ENCODE measurements at places on chromosomes 11 and 22.

- DNase-seq, result no peak
Measured at GRCh38 chr11:116078101-116078591, 573.9 kb upstream of the CADM1 start.

GRCh38 chr22:40023341-40023841 is 28.6 kb downstream of the FAM83F start:
- no peak for DNase-seq

DNA sequence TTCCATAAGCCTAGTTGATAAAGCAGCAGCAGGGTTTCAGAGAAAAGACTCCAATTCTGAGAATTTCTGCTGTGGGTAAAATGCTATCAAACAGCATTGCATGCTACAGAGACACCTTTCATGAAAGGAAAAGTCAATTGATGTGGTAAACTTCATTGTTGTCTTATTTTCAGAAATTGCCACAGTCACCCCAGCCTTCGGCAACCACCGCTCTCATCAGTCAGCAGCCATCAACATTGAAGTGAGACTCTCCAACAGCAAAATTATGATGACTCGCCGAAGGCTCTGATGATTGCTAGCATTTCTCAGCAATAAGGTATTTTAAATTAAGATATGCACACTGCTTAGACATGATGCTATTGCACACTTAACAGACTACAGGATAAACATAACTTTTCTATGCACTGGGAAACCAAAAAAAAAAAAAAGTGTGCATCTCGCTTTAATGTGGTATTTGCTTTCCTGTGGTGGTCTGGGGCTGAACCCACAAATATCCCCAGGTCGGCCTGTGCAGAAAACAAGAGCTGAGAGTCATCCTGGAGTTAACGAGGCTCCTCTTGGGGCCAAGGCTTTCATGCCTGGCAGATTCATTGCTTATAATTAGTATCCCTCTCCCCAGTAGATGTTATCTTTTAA is 192.1 kb downstream of the CTTN start:
- DNase-seq, result no peak

GRCh38 chr22:50440544-50441249 is 34.1 kb downstream of the SBF1 start:
- DNase-seq, result no peak

DNA sequence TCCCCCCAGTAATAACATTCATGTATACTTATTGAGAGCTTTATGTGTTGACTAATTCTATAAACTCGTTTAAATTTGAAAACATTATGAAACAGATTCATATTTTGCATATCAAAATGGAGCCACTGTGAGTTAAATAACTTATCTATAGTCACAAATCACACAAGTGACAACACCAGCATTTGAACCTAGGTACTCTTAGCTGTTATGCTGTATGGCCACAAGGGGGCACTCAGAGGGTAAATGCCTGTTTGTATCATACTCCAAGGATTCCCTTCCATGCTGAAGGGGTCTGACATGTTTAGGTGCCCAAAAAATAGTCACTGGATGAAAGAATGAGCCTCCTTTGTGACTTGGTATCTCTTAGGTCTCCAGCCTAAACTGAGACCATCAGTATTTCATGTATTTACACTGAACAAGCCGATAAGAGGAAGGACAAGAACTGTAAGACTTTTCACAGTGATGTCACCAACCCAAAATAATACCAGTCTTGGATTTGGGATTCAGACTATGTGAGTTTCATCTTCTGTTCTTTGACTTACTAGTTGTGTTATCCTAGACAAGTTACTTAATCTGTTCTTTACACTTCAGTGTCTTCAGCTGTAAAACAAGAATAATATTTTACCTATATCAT is 12.2 kb upstream of the OR52D1 start:
- DNase-seq, result peak; percentile 1

DNA sequence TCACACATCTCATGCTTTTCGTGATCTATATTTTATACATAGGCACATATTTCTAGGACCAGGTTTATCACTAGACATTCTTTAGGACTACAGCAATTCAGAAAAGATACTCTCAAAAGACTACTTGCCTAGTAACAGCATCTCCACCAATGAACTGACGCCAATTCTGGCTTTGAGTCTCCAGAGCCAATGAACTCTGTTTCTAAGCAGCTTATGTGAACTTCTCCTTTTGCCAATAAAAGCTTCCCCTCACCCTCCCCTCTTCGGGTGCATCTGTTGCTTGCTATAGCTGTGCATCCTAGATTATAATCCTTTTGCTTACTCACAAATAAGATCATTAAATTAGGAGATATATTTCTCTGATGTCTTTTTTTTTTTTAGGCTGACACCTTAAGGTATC is 11.4 kb upstream of the ANKK1 start:
- DNase-seq, result no peak

DNA sequence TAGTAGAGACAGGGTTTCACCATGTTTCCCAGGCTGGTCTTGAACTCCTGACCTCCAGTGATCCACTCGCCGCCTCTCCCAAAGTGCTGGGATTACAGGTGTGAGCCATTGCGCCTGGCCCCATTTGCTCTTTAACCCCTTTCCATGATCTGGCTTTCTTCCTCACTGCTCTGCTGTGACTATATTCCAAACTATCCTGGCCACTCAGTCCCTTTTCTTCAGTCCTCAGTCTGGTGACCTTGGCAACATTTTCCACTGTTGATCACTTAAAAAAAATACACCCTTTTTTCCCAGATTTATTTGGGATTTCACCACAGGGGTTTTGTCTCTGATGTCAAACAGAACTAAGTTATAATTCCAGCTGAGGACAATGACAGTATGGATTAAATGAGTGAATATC is 24.5 kb downstream of the MMP20 start:
- DNase-seq, result no peak

- DNase-seq, result no peak
Measured at GRCh38 chr11:117279711-117280376, 11.3 kb upstream of the BACE1-AS start.

DNA sequence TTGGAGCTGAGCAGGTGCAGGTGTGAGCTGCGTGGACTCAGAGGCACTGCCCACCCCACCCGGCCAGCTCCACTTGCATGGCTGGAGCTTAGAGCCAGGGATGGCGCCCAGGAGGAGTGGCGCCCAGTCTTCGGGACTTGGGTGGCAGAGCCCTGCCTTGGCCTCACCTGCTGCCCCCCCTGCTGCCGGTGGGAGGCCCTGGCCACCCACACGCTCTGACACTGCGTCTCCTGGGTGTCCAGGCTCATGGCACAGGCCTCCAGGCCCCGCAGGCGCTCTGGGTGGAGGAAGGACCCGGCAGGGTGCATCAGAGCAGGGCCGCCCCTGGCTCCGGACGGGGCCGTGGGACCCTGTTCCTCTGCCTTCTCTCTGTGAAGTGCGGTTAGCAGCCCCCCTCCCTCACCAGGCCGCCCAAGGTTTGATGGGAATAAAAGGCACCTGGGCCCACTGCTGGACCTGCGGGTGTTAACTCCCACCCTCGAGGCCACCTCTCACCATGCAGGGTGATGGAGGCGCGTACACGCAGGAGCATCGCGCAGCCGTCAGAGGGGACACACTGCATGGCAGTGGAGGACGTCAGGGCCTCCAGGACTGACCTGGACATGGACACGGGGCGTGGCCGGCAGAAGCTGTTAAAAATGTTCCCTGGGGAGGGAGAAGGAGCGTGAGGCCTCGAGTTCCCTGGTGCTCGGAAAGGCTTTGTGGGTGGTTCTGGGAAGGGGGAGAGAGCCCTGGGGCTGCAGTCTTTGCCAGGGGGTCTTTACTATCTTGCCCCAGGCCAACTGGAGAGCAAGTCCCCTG is 11.8 kb downstream of the IL17REL start:
- DNase-seq, result no peak

DNA sequence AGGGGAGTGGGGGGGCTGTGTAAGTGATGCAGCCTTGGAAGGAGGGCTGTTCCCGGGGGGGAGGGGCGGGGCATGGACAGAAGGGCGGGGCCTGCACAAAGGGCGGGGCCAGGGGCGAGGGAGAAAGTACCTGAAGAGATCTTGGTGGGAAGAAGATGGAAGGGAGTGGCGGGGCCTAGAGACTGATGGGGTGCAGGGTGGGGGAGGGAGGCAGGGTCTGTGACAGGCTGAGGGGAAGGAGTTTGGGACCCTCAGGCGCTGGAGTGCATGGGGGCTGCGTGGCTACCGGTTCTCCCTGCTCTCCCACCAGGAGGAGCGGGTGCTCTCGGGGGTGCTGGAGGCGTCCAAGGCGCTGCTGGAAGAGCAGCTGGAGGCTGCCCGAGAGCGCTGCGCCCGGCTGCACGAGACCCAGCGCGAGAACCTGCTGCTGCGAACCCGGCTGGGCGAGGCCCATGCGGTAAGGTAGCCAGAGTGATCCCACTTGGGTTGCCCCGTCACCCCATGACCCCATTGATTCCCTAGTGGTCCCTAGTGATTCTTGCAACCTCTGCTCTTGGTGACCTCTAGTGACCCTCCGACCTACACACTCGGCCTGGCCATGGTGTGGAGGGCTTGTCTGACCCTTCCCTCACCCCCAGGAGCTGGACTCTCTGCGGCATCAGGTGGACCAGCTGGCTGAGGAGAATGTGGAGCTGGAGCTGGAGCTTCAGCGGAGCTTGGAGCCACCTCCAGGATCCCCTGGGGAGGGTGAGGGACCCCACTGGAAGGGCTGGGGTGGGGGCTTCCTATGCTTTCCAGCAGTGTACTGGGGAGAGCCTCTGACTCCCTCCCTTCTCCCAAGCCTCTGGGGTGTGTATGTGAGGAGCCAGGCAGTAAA is 3.1 kb downstream of the CCDC88B start:
- no peak for DNase-seq

DNA sequence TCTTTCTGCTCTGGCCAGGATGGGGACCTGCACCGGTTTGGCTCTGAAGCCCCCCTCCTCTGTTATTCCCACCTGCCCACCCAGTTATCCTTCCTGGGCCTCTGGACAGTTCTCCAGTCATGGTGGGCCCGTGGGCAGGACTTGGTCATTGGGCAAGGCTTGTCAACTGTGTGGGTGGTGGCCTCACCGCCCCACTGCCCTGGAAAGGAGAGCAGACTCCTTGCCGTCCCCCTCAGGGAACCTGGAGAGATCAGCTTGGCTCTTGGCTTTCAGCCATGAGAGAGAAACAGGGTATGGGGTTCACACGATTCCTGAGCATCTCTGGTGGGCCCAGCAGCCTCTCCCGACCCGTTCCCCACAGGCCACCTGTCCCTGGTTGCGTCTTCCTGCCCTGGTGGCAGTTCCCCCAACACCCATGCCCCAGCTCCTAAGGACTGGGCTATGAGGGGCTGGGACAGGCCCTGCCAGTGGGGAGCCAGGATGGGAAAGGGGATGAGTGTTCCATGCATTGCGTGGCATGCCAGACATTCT is 92.3 kb downstream of the MORC2 start:
- DNase-seq, result no peak

DNA sequence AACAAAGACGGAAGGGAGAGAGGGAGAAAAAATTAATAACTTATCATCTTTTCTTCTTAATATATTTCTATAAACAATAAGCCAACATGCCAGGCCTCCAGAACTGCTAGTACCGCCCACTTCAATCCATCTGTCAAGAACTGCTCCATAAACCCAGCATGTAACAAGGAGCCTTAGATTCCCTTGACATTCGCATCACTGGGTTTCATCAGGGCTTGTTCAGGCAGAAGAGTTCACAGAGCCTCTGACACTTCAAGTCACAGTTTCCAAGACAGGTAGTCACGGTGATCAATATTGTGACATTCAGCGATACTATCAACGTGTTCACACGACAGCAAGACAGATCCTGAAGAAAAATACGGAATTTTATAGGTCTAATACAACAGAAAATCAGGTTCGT is 61.7 kb downstream of the LARGE2 start:
- no peak for DNase-seq

DNA sequence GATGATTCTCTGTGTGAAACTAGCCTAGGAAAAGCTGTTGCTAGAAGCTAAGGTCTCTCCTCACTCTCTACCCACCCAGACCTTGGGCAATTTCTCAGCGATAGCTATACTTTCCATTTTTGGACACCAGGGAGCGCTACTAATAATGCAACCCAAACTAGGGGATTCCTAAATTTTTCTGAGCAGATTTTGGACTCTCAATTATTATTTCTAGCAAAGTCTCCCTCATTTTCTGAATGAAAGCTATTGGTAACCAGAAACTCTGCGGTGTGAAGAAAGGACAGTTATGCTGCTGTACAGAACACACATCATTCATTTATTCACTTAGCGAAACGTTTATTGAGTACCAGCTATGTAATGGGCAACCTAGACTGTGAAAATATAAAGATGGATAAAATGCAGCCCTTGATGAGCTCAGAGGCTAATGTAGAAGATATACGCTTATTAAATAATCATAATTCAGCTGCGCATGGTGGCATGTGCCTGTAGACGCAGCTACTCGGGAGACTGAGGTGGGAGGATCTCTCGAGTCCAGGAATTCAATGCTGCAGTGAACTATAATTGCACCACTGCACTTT is 6.1 kb upstream of the STIM1 start:
- no peak for DNase-seq

DNA sequence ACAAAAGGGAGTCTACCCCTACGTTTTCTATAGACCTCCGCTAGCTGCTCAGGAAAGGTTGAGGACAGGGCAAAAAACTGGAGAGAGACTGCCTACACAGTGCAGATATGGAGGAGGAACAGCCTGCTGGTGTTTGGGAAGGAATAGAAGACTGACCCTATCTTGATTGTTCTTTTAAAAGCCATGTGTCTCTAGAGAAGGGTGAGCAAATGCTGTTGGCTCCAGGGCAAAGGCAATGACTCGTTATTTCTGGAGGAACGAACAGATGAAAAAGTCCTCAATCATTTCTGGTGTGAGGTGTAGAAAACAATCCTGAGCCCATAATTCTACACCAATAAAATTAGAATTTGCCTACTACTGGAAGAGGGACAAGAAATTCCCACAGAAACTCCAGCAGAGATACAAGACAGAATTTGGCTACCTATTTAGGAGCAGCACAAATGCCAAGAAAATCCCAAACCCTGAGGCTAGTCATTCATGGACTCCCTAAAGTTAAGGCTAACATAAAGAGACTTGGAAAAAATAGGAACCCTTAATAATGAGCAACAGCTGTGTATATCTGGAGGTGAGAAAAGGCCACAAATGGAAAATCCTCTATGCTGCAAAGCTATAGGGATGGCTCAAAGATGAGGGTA is 1206.3 kb upstream of the CNTN5 start:
- DNase-seq, result no peak

DNA sequence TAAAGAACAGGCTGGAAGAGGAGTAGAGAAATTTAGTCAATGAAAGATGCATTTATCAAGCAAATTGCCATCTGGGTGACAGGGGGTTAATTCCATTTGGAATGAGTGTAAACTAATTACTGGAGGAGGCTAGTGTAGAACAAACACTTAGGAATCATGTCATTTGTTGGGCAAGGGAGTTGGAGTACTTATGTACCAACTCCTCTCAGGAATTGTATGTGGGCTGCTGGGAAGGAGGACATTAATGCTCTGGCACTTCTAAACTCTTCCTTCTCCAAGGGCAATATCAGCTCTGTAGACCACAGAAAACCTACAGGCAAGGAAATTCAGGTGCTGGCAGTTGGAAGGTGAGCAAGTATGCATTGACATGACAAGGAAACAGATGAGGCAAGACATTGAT is 141.0 kb downstream of the MSANTD4 start:
- DNase-seq, result no peak

GRCh38 chr11:69080257-69080995 is 31.7 kb downstream of the TPCN2 start:
- DNase-seq, result no peak
